ENCODE measurements at places on chromosomes 13 and 19.

- no peak for DNase-seq
Measured at GRCh38 chr13:30832377-30832776, 73.7 kb upstream of the MEDAG start.

- no peak for DNase-seq
Measured at GRCh38 chr13:78806457-78806856, 147.5 kb upstream of the OBI1 start.

GRCh38 chr19:2791440-2791839 is 6.1 kb downstream of the THOP1 start:
- no peak for DNase-seq

- peak; percentile 94 for DNase-seq
Measured at GRCh38 chr13:78603240-78603957, at the start of gene POU4F1. TSS of gene POU4F1 (minus strand) at chr13:78603552. CDS start at chr13:78603326, 226 bp downstream.

- DNase-seq: no peak
Measured at GRCh38 chr13:67353941-67354340, 123.8 kb upstream of the PCDH9 start.
